Uterus (tissue), 4 donors: ENCODE measurements at places on chromosomes 11 and 22. TPM values are rescaled to one million over a fixed set of nuclear protein-coding genes. Genes with fewer than 3 reads are reported as not detected.

GRCh38 chr11:12792590-12792989 is 118.4 kb downstream of the TEAD1 start:
- DNase-seq: no peak

DNA sequence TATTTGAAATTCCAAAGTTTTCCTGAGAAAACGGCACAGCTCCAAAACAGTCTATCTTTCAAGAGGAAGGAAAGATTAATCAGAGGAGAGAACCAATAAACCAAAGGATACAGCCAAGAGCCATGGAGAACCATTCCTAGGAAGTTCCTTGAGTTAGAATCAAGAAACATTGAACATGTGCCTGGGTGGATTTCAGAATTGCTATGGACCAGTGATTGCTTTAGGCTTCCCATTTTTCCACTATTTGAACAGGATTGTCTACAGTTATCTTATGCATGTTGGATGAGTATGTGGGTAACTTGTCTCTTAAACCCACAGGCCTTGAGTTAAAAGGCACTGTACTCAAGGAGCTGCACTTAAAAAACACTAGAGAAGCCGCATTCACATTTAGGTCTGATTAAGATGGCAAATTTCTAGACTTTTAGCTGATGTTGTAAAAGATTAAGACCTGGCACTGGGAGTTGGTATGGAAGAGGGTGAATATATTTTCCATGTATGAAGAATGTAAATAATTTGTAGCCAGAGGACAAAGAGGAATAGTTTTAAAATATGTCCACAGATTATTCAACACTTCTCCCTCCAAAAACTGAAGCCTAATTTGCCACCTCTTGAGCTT is 11.2 kb upstream of the DEUP1 start:
- DNase-seq: no peak

DNA sequence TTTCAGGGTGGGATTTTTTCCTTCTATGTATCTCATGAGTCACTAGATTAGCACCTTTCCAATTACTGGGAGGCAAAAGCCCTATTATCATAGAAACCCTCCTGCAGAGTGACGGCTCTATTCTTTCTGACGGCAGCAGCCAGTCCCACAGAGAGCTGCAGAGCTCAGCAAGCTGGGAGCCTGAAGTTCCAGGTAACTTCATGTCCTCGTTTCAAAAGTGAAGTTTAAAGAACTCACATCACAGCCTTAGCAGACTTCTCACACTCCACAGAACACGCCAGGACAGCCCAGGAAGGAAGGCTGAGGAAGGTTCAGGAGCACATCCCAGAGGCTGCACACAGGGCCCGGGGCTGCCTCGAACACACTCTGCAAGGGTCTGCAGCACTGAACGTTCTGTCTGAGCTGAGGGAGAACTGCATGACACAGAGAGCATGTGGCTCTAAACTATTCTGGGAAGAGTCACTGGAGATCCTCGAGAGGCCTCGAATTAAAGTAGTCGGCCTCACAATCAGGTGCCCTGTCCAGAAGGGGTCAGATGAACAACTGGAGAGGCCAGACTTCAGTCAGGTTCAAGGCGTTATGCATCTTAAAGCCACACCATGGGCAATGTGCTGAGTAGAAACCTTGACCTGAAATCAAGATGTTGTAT is 104.2 kb upstream of the DRD2 start:
- no peak for DNase-seq

GRCh38 chr11:44506375-44507016 is 59.0 kb upstream of the CD82 start:
- no peak for DNase-seq

DNA sequence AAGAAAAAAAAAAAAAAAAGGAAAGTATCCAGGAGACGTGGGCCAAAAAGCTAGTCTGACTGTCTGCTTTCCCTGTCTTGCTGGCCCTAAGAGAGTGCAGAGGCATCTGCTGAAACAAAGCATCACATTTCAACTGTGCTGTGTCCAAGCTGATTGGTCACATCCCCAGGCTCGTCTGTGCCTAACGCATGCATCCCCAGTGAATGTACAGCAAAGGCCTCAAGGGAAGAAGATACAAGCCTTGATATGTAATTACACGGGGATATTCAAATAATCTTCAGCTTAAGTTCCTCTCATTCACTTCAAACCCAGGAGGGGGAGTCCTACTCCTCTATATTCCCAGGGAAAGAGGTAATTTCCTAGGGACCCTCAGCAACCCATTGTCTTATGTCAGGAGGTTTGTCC is 5.4 kb upstream of the SORL1 start:
- no peak for DNase-seq

GRCh38 chr11:45892856-45893255 is 7.4 kb downstream of the MAPK8IP1 start:
- DNase-seq: no peak

DNA sequence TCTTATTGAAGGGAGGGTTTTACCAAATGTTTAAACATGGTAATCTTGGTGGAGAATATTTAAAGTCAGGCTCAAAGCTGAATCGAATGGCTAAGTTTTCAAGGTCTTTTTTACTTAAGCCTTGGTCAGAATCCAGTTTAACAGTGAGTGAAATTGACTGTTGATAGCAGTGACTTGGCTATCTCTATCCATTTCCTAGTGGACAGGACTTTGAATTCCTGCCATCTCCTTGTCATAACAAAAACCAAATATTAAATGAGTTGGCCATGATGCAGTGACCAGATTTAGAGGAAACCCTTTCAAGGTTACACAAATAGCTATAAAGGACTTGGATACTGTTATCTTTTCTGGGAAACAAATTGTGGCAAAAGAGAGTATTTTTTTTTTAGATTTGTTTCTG is 92.0 kb downstream of the JRKL start:
- DNase-seq: no peak

DPP3 gene
- 6.1 TPM for total RNA-seq

OR52H1 gene
- 13.8 TPM for total RNA-seq

MAP6 gene
- total RNA-seq: 22.1 TPM

MPPED2 gene
- 0.51 TPM for total RNA-seq

UCP3 gene
- not detected for total RNA-seq
